ENCODE measurements at places on chromosomes 3 and 15.

DNA sequence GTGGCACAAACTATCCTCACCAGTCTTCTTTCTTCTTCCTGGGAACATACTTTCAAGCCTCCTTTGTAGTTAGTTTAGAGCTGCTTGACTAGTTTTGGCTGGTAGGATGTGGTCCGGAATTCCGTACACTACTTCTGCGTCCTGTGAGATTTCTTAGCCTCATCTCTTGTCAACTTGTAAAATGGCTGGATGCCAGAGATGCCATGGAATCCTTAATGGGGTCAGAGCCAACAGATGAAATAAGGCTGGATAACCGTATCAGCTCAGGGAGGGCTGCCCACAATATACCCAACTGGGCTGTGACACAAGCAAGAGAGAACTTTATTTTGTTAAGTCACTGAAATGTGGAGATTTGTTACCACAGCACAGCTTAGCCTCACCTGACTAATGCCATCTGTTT lies 466.9 kb upstream of the MDFIC2 start:
- ATAC-seq, result no peak

DNA sequence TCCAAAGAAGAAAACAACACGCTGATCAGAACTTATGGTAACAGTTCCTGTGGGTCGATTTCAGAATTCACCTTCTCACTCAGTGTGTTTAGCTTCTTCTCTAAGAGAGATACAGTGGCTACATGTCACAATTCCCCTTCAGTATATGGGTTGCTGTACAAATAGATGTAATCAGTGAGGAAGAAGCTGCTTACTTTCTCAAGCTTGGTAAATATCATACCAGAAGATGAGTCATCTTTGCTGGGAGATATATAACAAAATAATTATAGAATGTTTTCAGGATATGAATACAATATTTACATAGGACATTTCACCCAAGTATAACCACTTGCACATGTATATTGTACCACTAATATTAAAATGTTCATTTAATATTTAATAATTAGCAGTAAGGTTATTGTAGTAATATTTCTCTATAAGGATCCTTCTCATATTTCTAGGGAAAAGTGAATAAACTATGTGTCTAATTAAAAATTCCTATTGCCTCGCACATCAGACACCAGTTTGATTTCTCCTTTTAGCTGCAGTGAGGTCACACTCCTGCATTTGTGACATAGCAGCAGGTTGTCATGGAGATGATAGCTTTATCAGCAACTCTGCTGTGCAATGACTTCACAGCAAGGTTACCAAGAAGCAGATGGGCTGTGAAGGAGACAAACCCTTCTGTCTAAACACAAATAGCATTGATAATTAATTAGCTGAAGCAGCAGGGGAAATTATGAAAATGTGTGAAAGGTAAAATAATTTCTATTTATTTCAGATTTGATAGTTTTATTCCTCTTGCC lies 211.4 kb downstream of the TUSC7 start:
- peak; percentile 75 for ATAC-seq

- peak; percentile 40 for ATAC-seq
Observed at GRCh38 chr3:193863657-193864357, 270.8 kb downstream of the OPA1 start.

GRCh38 chr3:114582929-114583328 lies 289.1 kb downstream of the TIGIT start:
- no peak for ATAC-seq

DNA sequence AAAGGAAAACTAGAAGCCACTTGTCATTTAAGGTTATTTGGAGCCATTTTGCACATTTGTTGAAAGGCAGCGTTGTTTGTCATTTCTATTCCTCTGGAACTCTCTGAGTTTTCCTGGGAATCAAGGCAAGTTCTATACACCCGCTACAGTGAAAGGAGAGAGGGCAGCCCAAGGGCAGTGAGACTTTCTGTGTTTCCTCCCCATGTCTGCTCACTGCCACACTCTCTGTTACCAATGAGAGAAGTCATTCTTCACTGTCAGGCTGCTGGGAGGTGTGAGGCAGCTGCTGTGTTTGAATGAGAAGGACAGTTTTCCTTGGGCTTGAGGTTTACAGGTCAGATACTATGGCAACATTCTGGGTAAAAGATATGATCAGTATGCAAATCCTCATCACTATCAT lies 36.0 kb downstream of the ATP13A5 start:
- no peak for ATAC-seq

DNA sequence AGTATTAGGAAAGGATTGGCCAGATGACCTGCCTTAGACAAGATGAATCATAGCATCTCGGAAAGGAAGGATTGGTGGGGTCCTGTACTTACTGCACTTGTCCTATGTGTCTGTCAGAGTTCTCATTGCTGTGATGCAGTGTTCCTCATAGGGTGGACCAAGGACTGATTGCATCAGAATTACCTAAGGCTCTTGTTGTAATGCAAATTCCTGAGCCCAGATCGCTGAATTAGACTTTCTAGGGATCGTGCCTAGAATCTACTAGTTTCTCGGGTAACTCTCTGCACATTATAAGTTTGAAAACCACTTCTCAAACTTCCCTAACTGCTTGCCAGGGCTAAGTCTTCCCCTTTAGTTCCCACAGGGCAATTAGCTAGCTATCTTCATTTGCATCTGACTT lies 74.9 kb upstream of the SKOR1 start:
- ATAC-seq, result no peak

GRCh38 chr3:184110316-184110725 lies 13.5 kb downstream of the HTR3E start:
- ATAC-seq, result no peak

DNA sequence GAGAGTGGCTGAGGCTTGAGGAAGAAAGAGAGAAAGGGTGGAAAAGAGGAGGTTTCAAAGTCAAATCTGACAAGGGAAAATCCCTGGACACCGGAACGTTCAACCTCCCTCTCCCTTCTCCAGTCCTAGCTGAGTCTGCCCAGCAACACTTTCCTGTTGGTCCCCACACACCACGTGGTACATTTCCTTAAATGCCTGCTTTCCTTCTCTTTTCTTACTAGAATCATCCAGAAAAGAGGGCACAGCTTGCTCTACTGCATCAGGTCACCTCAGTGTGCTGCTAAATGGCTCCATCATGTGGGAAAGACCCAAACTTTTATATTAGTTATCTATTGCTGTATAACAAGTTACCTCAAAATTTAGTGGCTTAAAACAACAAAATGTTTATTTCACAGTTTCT lies 181.2 kb downstream of the NECTIN3 start:
- peak; percentile 87 for ATAC-seq

GRCh38 chr15:68192804-68193486 lies 12.2 kb downstream of the CALML4 start:
- ATAC-seq, result no peak

DNA sequence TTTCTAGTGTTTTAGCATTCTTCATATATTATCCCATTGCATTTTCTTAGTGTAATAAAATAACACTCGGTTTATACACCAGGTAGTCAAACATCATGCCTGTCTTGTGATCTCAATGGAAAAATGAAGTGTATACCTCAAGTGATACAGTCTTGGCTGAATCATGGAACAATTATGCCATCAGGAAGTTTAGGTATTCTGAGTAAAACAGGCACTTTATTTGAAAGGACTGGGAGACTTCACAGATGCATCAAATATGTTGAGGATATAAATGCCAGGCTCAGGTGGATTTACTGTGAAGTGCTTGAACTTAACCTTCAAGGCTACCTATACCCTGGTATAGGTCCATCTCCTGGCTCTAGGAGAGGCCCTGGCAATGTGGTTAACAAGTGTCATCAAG lies 8.5 kb downstream of the TGFBR2 start:
- ATAC-seq, result no peak

- ATAC-seq, result no peak
Observed at GRCh38 chr3:171269542-171269941, 190.7 kb downstream of the TNIK start.

DNA sequence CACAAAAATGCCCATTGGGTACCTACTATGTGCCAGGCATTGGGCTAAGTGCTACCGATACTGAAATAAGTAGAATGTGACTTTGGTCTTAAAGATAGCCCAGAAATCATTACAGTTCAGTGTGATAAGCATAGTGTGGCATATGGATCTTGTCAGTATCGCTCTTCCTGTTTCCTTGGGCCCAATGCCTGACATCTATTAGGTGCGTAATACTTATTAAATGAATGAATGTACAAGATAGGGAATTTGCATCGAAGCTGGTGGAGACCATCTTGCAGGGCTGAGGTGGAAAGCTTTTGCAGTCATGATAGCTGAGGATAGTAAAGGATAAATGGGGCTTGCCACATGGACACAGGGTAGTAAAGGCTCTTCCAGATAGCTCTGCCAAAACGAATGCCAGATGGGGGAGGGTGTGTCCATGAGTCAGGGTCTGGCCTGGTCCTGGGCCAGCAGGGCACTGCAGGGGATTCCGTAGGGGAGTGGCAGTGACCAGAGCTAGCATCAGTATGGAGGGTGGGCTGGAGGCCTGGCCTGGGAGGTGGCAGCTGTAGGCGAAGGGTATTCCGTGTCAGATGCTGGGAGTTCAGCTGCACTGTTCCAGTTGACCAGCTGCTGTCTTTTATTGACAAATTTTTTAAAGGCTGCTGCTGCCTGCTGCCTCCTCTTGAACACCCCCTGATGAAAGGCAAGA lies 23.5 kb downstream of the TSEN2 start:
- peak; percentile 73 for ATAC-seq

DNA sequence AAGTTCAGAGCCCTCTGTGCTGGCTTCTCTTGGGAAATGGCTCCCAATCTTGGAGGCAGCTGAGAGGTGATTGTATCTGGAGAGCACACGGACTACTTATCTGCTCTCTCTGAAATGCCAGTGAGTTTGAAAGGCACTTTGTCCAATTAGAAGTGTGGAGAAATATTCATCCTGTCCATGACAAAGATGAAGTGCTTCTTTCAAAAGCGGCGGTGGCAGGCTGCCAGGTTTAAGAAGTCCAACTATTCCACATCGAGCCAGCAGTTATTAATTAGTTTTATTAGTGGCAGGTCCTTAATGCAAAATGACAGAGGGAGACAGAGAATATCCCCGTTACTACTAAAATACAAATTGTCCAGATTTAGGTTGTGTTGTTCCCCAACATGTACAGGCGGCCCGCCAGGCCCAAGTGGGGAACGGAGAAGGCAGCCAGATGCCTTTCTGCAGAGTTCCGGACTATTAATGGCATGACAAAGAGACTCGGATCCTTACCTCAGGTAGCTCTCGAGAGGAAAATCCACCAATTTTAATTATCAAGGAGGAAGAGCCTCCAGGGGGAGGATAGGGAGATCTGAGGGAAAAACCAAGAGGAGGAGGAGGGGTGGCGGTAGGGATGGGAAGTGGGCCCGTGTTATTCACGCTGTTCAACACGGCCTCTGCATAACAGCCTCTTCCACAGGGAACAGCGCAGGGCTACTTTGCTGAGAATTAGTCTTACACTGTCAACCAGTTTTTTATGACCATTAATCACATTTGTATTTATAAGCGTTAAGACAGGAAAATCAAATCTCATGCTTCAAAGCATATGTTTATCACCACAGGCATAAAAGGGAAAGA lies 42.0 kb downstream of the RORA start:
- ATAC-seq, result peak; percentile 84

DNA sequence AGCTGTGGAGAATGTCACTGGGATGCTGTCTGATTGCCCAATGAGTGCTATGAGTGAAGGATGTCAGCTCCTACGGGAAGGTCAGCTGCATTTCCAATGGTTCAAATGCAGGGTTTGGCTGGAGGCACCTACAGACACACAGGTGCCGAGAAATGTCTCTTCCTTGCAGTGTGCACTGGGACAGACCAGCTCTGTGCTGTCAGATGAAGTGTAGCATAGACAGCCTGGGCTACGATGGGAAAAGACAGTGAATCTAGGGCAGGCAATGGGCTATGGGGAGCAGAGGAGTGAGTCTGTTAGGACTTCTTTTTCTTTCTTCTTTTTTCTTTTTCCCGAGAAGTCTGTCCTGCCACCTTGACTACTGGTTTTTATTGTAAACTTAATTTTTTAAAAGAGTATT lies 223.1 kb upstream of the EOMES start:
- ATAC-seq, result no peak

GRCh38 chr15:23854912-23855659 lies 168.0 kb upstream of the NDN start:
- ATAC-seq, result no peak

- no peak for ATAC-seq
Observed at GRCh38 chr15:64622410-64623260, 152.8 kb downstream of the RBPMS2 start.

- no peak for ATAC-seq
Observed at GRCh38 chr15:48778331-48778730, 32.5 kb downstream of the CEP152 start.

DNA sequence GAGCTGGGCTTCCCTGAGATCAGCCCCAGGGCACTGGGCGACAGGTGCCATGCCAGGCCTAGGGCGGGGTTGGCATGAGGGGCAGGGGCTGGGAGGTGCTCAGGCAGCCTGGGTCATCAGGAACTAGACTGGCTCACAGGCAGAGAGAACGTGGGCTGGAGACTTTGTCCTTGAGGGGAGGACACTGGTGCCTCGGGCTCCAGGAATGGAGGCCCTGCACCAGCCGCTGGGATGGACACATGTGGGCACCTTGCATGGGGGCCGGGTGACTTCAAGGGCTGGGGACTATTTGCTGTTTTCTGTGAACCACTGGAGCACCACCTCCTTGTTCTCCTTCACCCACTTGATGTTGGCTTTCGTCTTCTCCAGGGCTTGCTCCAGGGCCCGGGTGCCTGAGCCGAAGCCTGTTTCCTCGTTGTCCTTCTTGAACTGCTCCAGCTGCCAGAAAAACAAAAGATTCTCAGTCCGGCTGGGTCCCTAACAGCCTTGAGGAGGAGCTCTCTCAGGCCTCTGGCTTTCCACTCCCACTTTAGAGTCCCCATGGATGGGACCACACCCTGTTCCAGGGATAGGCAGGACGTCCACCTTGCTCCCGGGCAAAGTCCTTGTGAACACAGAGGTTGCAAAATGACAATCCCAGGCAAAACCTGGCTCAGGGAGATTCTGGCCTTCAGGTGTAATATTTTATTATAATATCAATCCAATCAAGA lies 9.1 kb downstream of the MESP2 start:
- ATAC-seq, result no peak

GRCh38 chr3:61530355-61530754 lies 31.0 kb upstream of the PTPRG start:
- ATAC-seq, result peak; percentile 40

DNA sequence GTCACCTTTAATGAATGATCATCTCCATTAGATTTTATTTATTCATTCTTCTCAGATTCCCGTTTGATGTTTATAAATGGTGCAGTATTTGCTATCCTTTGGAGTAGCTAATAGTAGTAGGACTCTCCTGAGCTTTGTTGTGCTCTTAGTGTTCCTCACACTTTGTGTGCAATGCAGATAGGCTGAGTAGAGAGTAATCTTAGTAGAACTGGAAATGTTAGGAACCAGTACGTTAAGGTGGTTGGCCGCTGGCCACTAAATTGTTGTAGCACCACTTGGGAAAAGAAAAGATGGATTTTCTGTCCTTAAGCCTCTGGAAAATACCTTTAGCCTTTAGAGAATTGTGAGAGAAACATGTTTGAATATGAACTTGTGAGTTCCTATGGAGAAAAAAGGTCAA lies 19.9 kb upstream of the EBLN2 start:
- ATAC-seq, result no peak

GRCh38 chr3:124774327-124774718 lies 44.1 kb downstream of the UMPS start:
- ATAC-seq, result peak; percentile 55
